ENCODE measurements at places on chromosomes 1 and 21.
A peak's percentile ranks its signal among the peaks of the same experiment; 100 is the strongest.

- no peak for DNase-seq
These were observed 271.6 kb downstream of the TRABD2B start for GRCh38 chr1:47725511-47725991.

DNA sequence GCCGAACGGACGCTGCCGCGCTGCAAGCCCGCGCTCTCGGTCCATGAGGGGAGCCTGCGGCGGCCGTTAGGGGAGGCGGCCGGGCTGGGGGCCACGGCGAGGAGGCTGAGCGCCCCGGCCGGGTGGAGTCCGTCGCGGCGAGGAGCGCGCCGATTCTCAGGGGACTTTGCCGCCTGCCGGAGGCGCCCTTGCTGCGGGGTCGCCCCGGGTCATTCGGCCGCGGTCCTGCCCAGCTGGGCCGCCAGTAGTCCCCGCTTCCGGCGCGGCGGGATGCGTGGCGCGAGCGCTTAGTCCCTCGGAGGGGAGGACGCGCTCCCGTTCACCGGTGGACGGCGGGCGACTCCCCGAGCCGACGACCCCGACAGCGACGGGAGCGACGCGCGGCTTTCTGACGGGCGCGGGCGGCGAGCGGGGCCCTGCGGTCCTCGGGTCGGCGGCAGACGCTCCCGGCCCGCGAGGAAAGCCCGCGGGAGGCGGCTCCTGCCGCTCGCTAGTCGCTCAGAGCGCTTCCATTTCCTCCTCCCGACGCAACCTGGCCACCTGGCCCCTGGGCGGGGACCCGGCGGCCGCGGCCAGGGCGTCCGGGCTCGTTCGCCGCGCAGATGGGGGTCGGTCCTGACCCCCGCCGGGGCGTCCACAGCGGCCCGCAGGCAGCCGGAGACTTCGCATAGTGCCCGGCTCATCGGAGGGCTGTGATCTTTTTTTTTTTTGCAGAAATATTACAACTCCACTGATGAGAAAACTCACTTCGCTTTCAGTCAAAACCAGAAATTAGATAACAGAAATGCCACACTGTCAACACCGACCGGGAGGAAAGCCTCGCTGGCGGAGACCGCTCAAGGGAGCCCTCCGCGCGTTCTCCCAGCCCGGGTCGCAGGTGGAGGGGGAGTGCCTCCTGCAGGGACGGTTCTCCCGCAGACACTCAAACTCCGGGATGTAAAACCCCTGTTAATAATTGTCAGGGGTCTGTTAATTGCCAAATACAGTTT lies 641 bp upstream of the ZBTB21 start:
- peak; percentile 13 for DNase-seq

- peak; percentile 86 for DNase-seq
These were observed 15.5 kb downstream of the TEX38 start for GRCh38 chr1:46687093-46687659.

DNA sequence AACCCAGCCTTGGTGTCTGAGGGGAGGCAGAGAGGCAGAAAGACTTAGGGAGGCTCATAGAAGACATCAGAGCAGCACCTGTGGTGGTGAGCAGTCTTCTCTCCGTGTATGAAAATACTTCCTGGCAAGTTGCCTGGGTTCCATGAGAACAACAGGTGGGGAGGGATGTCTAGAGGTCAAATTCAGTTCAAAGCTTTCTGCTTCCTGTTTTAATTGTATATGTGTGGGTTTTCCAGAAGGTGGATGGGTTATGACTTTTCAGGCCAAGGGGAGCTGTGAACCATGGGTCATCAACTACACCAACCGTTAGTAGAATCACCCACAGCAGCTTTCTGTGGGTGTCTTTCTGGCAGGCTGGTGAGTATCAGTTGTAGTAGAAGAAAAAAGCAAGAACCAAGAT lies 4.1 kb upstream of the FCRL2 start:
- no peak for DNase-seq

- no peak for DNase-seq
These were observed 87.8 kb upstream of the TMEM51 start for GRCh38 chr1:15065736-15066135.

Data from cardiac fibroblast (primary cell).